ENCODE measurements at places on chromosomes 11 and 22.

GRCh38 chr11:93686812-93687211 is 25.3 kb downstream of the CEP295 start:
- DNase-seq = no peak

GRCh38 chr11:109423466-109424190 is 1.6 kb downstream of the C11orf87 start:
- DNase-seq = no peak

GRCh38 chr11:123163621-123164020 is 31.4 kb downstream of the CLMP start:
- no peak for DNase-seq

DNA sequence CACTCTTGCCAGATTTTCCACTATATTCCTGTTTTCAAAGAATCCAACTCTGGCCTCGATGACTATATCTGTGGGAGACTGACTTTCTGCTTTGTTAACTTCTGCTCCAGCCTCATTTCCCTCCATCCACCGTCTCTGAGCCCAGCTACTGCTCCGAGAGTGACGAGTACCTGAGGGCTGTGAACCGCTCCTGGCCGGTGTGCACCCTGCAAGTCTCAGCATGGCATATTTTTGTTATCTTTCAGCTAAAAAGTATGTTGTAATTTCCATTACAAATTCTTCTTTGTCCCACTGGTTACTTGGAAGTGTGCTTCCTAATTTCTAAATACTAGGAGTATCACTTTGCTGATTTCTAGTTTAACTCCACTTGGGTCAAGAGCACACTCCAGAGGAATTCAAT is 36.5 kb upstream of the MOB2 start:
- no peak for DNase-seq

- DNase-seq = no peak
Observed at GRCh38 chr22:33167998-33168790, 110.0 kb upstream of the SYN3 start.

DNA sequence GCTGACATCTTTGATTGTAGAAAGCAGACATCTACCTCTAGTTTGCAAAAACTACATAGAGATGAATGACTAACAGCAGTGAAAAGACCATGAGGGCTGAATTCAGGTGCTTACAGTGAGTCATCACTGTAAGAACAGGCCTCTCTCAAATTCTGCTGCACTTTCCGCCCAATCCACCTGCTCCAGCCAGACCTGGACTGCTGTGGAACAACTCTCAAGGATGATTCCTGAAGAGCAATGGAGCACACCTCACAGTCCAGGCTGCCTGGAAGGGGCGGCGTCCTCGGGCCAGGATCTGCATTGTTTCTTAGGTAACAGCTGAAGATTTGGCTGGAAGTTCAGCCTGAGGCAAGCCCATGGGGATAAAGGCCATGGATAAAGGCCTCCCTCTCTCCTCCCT is 15.1 kb downstream of the APOL2 start:
- no peak for DNase-seq

GRCh38 chr11:133619397-133619796 is 87.1 kb upstream of the OPCML start:
- DNase-seq = no peak

DNA sequence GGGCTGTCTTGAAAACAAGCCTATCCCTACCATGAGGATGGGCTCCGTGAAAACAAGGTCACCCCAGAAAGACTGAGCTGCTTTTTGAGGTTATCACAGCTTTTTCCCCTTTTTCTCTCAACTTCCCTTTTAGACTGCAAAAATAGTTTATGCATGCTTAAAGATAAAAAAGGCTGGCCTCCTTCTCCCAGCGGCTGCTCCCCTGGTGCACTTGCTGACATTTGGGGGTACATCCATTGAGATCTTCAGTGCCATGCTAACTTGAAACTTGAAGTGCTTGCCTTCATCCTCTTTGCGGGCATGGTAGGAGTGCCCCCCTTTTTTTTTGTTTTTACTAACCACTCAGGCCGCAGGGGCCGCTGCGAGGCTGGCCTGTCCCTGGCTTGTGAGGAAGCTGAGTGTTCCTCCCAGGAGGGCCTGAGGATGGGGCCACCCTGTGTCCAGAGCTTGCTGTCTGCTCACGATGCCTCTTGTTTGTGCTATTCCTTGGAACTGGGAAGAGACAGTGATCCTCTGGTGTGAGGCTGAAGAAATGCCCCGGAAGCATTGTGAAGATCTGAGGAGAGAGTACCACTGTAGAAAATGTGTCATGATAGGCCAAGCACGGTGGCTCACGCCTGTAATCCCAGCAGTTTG is 2.2 kb downstream of the TANGO2 start:
- no peak for DNase-seq

DNA sequence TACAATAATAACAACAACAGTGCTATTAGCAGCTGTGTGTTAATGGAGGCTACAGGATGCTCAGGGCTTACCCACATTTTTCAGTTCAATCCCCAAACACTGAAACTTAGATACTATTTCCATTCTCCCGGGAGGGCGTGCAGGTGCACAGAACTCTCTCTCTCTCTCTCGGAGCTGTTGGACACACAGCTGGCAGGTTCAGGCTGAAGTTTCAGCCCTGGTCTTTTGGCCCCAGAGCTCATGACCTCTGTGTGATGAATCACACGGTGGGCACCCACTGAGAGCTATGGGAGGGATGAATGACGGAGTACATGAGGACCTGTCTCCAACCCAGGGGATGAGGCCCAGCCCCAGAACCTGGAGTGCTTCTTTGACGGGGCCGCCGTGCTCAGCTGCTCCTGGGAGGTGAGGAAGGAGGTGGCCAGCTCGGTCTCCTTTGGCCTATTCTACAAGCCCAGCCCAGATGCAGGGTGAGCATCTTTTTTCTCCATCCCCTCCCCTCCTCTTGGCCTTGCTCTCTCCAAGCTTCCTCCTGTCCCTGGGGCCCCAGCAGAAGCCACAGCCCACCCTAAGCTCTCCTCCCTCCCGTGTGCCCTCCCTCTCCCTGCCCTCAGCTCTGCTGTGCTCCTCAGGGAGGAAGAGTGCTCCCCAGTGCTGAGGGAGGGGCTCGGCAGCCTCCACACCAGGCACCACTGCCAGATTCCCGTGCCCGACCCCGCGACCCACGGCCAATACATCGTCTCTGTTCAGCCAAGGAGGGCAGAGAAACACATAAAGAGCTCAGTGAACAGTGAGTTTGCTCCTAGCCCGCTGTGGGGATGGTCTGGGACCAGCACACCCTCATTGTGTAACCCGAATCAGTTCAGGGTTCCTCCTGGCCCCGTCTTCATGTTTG is 16.9 kb downstream of the CSF2RB start:
- DNase-seq = no peak

DNA sequence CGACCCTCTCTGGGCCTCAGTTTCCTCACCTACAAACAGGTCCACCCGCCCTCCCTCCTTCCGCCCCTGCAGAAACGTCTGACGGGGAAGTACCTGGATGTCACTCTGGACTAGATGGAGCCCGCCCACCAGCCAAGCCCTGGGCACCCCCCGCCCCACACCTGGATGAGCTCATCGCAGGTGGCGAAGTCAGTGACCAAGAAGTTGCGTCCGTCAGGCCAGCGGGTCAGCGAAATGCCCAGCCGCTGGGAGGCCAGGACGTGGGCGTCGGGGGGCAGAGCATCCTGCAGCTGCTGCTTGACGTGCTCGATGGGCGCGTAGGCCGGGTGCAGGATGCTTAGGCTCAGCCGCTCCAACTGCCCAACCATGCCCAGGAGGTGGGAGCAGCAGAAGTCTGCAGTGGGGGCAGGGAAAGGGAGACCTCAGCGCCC is 897 bp downstream of the PNPLA5 start:
- no peak for DNase-seq

DNA sequence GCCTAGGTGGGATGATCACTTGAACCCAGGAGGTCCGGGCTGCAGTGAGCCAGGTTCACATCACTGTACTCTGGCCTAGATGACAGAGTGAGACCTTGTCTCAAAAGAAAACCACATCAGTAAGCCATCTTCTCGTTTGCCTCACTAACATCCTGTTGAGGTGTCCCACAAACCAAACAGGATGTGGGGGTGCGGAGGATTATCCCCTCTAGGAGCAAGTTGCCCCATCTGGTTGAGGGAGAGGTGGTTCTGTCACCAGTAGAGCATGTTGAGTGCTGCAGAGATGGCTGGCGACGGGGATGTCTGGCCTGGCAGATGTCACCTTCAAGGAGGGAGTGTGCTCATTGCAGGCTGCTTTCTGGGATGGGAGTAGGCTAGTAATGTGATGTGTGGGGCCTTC is 72.4 kb downstream of the ZNRF3 start:
- DNase-seq = no peak

DNA sequence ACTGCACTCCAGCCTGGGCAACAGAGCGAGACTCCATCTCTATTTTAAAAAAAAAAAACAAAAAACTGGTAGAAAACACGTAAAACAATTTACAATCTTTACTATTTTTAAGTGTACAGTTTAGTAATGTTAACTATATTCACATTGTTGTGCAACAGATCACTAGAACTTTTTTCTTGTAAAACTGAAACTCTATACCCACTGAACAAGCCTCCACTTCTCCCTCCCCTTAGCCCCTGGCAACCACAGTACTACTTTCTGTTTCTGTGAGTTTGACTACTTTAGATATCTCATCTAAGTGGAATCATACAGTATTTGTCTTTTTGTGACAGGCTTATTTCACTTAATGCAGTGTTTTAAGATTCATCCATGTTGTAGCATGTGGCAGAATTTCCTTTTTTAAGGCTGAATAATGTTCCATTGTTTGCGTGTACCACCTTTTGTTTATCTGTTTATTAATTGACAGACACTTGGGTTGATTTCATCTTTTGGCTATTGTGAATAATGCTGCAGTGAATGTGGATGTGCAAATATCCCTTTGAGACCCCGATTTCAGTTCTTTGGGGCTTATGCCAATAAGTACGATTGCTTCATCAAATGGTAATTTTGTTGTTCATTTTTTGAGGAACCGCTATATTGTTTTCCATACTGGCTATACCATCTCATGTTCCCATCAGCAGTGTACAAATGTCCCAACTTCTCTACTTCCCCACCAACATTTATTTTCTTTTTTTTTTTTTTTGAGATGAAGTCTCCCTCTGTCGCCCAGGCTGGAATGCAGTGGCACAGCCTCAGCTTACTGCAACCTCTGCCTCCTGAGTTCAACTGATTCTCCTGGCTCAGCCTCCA is 11.0 kb downstream of the DDB2 start:
- no peak for DNase-seq

- DNase-seq = no peak
Observed at GRCh38 chr22:49763138-49763537, 64.5 kb downstream of the BRD1 start.

DNA sequence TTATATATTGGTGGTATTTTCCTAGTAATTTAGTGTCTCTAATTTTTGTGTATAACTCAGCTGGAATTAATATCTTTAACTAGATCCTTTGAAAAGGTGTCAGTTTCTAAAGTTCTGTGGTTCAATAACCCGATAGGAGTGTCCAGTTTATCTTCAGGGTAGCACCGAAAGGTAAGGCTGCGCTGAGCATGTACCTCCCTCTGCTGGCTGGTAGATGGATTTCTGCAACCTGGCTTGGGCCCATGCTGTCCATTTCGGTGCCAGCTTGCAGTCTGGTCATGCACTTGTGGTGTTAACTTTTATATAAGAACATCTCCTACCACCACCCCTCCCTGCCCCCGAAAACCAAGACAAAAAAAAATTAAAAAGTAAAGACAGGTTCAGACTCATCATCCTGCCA is 24.7 kb downstream of the EXT2 start:
- no peak for DNase-seq

DNA sequence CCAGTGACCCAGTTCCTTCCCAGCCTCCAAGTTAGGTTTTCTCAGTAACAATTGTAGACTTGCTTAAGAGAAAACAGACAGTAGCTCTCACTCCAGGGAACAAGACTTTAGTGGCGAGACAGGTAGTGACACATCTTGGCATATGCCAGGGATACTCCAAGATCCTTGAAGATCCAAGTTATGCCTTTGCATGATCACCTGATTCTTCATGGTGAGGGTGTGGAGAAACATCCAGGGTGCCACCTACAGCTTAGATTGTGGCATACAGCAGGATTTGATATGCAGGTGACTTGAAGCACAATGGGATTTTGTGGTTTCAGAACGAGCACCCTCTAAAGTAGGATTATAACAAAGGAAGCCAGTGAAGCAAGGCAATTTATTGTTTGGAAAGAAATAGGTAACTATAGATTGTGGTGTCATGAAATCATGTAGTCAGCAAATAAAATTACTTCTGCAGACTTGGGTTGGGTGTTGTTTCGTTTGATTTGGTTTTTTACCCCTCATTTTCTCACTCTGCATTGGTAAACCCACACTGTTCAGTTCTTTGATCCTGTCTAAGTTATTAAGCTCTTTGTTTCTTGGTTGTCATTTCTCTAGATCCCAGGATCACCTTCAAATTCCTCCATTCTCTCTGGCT is 9.2 kb downstream of the POU2AF3 start:
- DNase-seq = no peak

GRCh38 chr11:122808478-122808869 is 29.8 kb upstream of the CRTAM start:
- no peak for DNase-seq

GRCh38 chr11:93256623-93257022 is 58.8 kb upstream of the SLC36A4 start:
- no peak for DNase-seq

- DNase-seq = no peak
Observed at GRCh38 chr11:46386674-46387073, 4.9 kb downstream of the CHRM4 start.

DNA sequence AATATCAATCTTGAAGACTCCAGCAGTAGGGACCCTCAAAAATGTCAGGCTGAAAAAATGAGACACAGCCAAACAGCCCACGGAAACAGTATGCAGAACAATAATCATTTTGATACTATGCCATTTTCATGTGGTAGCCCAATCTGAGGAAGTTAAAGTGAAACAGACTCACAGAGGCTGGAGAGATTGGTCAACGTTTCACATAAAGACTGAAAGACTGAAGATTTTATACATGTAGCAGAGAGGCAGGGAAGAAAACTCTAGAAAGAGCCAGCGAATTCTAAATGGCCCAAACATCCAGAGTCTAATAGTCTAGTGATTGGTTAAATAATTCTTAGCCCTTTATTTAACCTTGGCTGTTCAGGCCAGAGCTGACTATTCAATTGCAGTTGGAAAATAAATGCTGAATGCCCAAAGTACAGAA is 49.4 kb downstream of the MAML2 start:
- DNase-seq = no peak

DNA sequence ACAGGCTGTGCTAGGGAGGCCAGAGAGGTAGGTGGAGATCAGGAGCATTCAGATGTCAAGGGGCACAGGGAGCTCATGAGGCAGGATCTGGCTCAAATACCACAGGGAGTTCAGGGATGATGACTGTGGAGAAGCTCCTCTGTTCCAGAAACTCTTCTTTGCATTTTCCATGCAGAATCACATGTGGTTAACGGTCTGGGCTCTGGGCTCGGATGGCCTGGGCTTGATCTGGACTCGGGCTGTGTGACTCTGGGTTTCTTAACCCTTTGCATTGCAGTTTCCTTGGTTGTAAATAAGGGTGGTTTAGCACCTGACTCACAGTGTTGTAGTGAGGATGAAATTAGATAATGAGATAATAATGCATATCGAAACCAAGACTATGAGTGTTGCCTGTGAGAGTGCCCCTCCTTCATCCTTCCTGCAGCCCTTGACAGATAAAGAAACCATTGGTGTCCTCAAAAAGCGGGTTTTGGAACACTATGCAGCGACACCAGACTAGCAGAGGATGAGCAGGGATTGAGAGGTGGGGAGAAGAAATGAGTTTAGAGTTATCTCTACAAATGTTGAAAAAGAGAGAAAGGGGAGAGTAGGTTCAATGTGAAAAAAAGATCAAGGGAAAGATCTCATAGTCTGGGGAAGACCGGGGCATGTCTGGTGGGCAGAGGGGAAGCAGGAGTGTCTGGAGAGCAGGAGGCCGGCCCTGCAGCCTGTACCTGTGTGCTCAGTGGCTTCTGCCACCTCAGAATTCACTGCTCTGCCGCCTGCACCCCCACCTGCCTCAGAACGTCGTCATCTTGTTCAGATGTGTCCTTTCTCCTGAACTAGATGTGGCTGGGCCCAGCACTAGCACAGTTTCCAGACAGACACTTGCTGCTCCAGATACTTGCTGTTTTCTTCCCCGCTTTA is 197.8 kb upstream of the SORL1-AS1 start:
- DNase-seq = no peak

All from NCI-H1092 (cell line).